Stimulated activated CD8-positive, alpha-beta memory T cell treated with anti-CD3 and anti-CD28 coated beads, Interleukin-15, amount 100 ng/mL, for 4 hours (primary cell): ENCODE measurements at places on chromosomes 7 and 10.

DNA sequence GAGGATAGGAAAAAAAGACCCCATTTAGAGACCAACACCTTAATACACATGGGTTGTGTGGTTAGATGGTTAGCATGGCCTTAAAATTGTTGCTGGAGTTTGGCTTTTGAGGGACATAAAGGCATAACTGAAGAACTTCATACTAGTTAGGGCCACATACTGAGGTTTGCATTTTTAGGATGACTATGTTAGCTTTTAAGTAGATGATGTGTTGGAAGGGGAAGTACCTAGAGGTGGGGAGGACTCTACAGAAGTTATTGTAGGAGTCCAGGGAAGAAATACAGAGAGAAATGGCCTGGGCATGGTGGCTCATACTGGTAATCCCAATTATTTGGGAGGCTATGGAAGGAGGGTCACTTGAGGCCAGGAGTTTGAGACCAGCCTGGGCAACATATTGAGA, 40.5 kb downstream of the ENTPD1 start:
- DNase-seq, result no peak

GRCh38 chr7:36906448-36906847, 182.2 kb upstream of the AOAH start:
- no peak for DNase-seq

DNA sequence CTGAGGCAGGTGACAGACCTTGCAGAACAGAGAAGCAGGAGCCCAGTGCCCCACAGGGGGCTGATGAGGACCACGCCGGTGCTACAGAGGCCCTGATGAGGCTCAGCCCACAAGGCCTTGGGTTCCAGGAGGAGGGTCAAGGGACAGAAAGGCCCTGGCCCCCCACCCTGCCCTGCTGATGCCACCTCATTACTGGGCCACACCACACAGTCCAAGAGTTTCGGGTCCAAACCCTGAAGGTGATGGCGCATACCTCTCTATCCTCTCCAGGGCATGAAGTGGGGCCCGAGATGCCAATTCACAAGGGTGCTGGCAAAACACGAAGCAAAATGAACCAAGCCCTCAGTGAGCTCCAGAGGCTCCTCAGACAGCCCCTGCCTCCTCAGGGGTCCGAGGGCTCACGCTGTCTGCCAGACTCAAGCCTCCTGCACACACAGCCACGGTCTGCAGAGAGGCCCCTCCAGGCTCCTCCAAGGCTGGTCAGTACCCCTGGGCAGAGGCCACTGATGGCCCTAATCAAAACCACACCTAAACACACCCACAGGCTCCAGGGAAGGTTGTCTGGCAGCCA, 32.3 kb downstream of the RASGEF1A start:
- no peak for DNase-seq

DNA sequence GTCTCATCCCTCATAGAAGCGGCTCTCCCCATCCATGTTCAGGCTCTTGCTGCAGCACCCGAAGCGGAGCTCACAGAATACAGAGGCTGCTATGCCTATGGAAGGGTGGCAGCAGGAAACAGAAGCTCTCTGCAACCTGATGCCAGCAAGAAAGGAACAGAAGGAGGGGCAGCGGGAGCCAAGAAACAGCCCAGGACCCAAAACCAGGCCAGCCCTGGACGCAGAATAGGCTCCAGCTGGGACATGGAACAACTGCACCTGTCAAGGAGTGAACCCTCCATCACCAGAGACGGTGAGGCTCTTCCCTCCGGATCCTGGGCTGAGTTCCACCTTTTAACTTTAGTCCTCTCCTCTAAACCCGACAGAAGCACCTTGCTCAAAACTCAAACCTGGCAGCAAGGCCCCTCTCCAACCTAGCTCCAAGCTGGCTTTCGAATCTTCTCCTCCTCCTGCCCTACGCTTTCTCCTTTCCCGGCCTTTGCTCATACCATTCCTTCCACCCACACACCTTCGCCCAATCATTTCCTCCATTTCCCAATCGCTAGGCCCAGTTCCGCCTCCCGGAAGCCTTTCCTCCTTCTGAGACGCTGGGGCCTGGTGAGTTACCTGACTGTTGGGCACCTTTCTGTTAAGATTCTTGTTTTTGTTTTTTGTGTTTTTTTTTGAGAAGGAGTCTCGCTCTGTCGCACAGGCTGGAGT, 122.8 kb upstream of the ZNF92 start:
- no peak for DNase-seq

- DNase-seq, result no peak
Measured at GRCh38 chr10:128286141-128286761, 160.0 kb upstream of the MKI67 start.

DNA sequence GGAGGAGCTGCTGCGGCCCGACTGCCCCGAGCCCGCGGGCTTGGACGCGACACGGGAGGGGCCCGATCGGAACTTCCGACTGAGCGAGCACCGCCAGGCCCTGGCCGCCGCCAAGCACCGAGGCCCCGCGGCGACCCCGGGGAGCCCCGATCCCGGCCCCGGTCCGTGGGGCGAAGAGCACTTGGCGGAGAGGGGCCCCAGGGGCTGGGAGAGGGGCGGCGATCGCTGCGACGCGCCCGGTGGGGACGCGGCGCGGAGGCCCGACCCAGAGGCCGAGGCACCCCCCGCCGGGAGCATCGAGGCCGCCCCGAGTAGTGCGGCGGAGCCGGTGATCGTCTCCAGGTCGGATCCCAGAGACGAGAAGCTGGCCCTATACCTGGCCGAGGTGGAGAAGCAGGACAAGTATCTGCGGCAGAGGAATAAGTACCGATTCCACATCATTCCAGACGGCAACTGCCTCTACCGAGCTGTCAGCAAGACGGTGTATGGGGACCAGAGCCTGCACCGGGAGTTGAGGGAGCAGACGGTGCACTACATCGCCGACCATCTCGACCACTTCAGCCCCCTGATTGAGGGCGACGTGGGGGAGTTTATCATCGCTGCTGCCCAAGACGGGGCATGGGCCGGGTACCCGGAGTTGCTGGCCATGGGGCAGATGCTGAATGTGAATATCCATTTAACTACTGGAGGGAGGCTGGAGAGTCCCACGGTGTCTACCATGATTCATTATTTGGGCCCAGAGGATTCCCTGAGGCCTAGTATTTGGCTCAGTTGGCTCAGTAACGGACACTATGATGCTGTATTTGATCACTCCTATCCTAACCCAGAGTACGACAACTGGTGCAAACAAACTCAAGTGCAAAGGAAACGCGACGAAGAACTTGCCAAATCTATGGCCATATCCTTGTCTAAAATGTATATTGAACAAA, 1.4 kb downstream of the OTUD1 start:
- DNase-seq, result no peak

GRCh38 chr7:19482628-19483027, 226.2 kb downstream of the POLR1F start:
- DNase-seq, result no peak

- no peak for DNase-seq
Measured at GRCh38 chr7:157097569-157097968, 41.2 kb upstream of the UBE3C start.

GRCh38 chr7:132317701-132318351, 258.4 kb downstream of the PLXNA4 start:
- no peak for DNase-seq

DNA sequence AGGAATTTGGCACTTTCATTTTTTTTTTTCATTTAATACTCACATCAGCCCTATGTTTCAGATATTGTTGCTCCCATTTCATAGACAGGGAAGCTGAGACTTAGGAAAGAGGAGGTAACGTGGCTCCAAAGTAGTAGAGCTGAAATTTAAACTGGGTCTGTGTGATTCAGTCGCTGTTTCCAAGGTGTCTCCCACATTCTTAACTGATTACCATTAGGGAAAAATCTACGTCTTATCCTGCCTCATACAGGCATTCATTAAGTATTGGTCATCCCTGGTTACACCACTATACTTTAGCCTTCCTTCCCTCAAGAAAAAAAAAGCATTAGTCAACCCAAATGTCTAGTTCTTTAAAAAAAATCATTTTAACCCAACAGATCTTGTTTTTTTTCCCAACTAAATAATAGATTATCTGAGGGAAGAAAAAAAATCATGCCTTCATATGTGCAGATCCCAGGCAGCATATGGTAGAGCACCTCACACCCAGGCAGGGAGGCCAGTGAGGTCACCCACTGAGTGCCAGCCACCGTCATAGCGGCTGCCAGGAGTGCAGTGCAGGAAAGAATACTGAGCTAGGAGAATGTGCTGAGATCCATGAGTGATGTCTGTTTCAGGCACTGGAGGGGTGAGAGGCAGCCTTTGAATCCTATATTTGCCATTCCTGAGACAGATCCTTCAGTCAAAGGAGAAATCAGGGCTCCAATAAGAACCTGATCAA, 59.0 kb upstream of the SORCS3 start:
- no peak for DNase-seq

DNA sequence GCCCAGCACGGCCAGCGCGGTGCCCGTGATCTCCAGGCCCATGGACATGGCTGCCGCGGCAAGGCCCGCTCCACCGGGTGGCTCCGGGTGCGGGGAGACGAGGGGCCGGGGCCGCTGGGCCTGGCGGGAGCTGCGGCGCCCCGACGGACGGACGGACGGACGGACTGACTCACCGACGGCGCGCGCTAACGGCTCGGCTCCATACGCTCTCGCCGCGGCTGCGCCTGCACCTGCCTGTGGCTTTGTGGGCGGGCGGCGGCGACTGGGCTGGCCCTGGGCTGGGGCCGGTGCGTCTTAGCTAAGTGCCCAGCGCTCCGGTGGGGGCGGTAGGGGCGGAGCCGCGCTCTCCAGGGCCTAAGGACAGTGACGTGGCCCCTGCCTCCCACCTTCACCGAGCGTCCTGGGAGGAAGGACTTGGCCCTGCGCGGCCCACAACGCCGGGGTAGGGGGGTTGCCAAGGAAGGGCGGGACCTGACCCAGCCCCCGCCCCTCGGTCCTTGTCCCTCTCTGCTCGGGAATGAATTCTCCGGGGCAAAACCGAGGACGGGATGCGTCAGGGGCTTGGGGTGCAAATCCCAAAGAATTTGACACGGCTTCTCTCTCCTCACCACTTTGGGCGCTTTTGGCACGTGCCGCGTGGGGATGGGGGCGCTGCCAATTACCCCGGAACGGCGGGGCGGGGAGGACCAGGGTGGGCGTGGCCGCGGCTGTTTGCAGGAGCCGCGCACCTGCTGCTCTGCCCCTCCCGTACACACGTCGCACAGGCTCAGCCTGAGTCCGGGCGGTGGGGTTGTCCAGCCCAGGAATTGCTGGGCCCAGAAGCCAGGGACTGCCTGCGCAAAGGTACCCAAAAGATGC, at the start of gene CLDN3:
Gene CLDN3 (minus strand): TSS at position 269 of the 858 bp plus-strand sequence. CDS start 221 bp downstream, at position 48.
- no peak for DNase-seq
